Uterus (tissue), 4 donors: ENCODE measurements at places on chromosomes 6 and 20. TPM values are rescaled to one million over a fixed set of nuclear protein-coding genes. Genes with fewer than 3 reads are reported as not detected.

GRCh38 chr6:8400663-8401062 lies 34.7 kb downstream of the SLC35B3 start:
- H3K27me3 ChIP-seq = no peaks in the 10 kb centered on the region

- no peaks in the 10 kb centered on the region for H3K27me3 ChIP-seq
- H3K4me3 ChIP-seq = no peak overlapping the region
- no peaks in the 10 kb centered on the region for H3K4me1 ChIP-seq
- H3K27ac ChIP-seq = peak overlapping the region; percentile 52
Measured at GRCh38 chr6:157741321-157741947, 81.6 kb upstream of the SNX9 start.

DNA sequence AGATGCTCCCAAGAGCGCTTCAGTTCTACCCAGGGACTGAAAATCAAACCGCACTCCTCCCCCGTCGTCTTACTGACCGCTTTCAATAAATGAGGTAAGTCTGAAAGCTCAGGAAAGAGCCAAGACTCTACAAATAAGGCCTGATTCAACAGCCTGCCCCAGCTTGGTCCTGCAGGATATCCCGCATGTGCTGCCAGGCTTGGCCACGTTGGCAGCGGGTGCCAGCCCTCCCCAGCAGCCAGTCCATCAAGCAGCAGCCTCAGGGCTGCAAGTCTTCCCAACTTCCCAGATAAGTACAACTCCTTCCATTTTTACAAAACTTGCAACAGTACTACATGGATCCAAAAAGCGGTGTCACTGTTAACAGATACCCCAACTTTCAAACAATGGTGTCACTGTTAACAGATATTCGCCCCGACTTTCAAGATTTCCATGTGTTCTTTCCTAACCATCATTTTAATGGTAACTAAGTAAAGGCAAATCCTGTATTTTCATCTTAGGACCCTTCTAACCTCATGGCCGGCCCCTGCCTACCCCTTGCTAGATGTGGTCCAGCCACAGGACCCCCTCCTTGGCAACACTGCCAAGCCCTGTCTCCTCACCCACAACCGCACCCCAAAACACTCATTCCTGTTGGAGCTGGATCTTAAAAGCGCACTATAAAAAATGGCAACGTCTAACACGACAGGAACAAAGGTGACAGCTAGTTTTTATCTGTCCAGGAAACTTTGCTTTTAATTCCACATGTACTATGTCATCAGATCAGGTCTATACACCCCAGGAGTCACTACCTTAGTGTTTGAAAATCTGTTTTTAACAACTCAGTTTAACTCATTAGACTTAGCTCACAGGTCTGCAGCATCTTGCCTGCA lies 28.0 kb downstream of the DIDO1 start:
- DNase-seq = no peak
- H3K4me3 ChIP-seq = no peak overlapping the region
- no peaks in the 10 kb centered on the region for H3K27me3 ChIP-seq
- H3K27ac ChIP-seq = no peak overlapping the region

The LIME1 gene
- 10.5 TPM for total RNA-seq

The VSTM2L gene
- total RNA-seq = 5.7 TPM

DNA sequence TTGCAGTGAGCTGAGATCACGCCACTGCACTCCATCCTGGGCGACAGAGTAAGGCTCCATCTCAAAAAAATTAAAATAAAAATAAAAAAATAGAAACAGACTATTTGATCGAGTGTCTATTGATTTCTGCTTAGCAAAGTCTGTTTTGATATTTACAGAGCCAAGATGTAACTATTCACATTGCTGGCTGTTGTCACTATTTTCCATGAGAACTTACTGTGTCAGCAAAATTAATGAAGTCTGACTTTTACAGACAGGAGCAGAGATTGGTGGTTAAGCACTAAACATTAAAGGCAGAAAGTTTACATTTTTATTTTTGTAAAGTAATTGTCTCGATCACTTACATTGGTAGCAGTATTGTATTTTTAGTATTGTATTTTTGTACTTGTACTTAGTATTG lies 85.0 kb upstream of the CCDC28A start:
- no peaks in the 10 kb centered on the region for H3K4me1 ChIP-seq
- H3K27me3 ChIP-seq = no peaks in the 10 kb centered on the region
- H3K27ac ChIP-seq = no peak overlapping the region
- H3K36me3 ChIP-seq = no peaks in the 10 kb centered on the region
- no peak for DNase-seq
- H3K4me3 ChIP-seq = no peak overlapping the region

GRCh38 chr6:106747139-106747538 lies 117.8 kb downstream of the QRSL1 start:
- DNase-seq = no peak
- H3K4me1 ChIP-seq = no peaks in the 10 kb centered on the region
- H3K36me3 ChIP-seq = no peaks in the 10 kb centered on the region
- no peak overlapping the region for H3K4me3 ChIP-seq

- no peaks in the 10 kb centered on the region for H3K36me3 ChIP-seq
- no peaks in the 10 kb centered on the region for H3K4me1 ChIP-seq
- no peak overlapping the region for H3K4me3 ChIP-seq
- no peak overlapping the region for H3K27ac ChIP-seq
- DNase-seq = no peak
- no peaks in the 10 kb centered on the region for H3K27me3 ChIP-seq
Measured at GRCh38 chr6:32803416-32803815, 13.4 kb downstream of the HLA-DOB start.

The APOM gene
- total RNA-seq = 2.6 TPM

The BPIFB1 gene
- not detected for total RNA-seq

The CGA gene
- total RNA-seq = not detected

DNA sequence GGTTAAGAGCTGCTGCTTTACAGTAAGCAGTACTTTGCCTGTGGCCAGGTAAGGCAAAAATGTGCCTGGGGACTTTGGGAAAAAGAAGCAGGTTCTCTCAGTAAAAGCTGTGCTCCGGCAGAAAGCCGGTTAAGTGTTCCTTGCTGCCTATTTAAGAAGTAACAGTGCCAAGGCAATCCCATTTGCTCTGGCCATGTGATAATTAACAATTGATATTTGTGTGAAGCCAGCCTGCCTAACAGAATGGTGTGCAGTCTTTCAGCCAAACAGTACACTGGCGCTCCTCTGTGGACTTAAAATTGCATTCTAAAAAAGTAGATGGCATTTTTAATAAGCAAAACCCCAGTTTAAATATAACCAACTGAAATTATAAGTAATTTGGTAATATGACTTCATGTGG lies 430.3 kb downstream of the PLCB1 start:
- no peaks in the 10 kb centered on the region for H3K36me3 ChIP-seq
- H3K4me1 ChIP-seq = no peaks in the 10 kb centered on the region
- no peak for DNase-seq
- H3K4me3 ChIP-seq = no peak overlapping the region
- H3K27me3 ChIP-seq = no peaks in the 10 kb centered on the region
- H3K27ac ChIP-seq = no peak overlapping the region

The OR2J3 gene
- not detected for total RNA-seq

GRCh38 chr6:132734694-132735236 lies 20.9 kb upstream of the VNN1 start:
- H3K27me3 ChIP-seq = no peaks in the 10 kb centered on the region
- no peak overlapping the region for H3K4me3 ChIP-seq
- H3K27ac ChIP-seq = no peak overlapping the region
- H3K36me3 ChIP-seq = no peaks in the 10 kb centered on the region
- DNase-seq = no peak

DNA sequence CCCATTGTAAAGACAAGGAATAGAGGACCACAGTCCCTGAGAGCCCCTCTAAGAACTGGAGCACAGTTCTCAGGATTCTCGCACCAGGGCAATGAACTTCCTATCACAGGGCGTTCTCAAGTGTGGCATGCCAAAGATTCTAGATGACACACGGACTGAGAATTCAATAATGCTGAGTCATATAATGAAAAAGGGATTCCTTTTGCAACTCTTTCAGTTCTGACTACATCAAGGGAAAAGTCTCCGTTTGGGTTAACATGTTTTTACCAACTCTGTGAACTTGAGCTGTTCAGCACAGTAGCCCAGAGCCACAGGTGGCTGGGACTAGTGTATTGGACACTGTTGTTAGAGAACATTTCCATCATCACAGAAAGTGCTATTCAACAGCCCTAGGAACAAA lies 3.4 kb downstream of the MED20 start:
- no peak overlapping the region for H3K4me3 ChIP-seq
- peaks cover 2% of the 10 kb centered on the region for H3K4me1 ChIP-seq
- no peaks in the 10 kb centered on the region for H3K27me3 ChIP-seq
- H3K27ac ChIP-seq = no peak overlapping the region
- DNase-seq = no peak

DNA sequence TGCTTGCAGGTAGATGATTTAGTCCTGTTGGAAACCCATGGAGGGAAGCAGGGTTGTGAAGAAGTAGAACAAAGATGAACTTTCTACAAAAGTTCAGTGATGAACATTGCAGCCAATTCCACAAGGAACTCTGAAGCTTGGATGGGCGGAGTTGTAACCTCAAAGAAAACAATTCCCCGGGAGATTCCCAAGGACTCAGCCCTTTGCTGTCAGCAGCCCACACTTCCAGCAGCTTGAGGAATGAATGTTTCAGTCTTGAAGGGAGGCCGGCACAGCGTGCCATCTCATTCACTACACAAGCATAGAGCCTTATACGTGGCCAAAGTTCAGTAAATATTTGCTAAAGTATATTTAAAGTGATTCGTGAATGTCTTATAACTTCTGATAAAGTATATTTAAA lies 269.4 kb downstream of the NKAIN2 start:
- H3K27ac ChIP-seq = no peak overlapping the region
- no peaks in the 10 kb centered on the region for H3K4me1 ChIP-seq
- no peak overlapping the region for H3K4me3 ChIP-seq
- no peaks in the 10 kb centered on the region for H3K36me3 ChIP-seq

DNA sequence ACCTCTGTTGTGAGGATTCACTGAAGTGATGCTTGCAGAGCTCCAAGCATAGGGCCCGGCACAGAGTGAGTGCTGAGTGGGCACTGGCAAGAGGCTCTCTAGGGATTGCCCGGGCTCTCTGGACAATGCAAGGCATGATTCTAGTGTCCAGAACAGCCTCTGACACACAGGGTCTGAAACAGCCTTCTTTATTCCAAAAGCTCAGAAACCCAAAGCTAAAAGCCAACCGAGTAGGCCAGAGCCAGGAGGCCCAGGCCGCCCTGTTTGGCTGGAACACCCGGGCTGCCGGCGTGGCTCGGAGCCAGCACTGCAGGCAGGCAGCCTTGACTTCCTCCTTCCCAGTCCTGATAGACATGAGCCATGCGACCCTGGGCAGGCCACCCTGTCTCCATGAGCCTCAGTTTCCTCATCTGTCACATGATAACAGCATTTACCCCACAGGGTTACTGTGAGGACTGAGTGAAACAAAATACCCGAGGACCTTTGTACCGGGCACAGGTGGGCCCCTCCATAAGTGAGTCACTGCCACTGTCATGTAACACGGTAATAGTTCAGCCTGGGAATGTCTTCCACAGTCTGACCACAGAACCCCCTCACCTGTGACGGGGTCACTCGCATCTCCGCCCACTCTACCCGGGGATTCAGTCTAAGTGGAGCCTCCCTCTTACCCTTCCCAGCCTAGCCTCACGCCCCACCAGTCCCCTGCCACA lies 51.5 kb downstream of the PTPRT start:
- no peak overlapping the region for H3K27ac ChIP-seq
- H3K4me1 ChIP-seq = no peaks in the 10 kb centered on the region
- no peaks in the 10 kb centered on the region for H3K36me3 ChIP-seq
- H3K4me3 ChIP-seq = no peak overlapping the region

- no peak overlapping the region for H3K27ac ChIP-seq
- no peaks in the 10 kb centered on the region for H3K36me3 ChIP-seq
- H3K27me3 ChIP-seq = no peaks in the 10 kb centered on the region
- no peaks in the 10 kb centered on the region for H3K4me1 ChIP-seq
- no peak for DNase-seq
- no peak overlapping the region for H3K4me3 ChIP-seq
Measured at GRCh38 chr6:110622912-110623578, 146.6 kb upstream of the SLC22A16 start.

The POPDC3 gene
- total RNA-seq = not detected

The RIPOR2 gene
- 101 TPM for total RNA-seq

- DNase-seq = no peak
- H3K36me3 ChIP-seq = no peaks in the 10 kb centered on the region
- no peak overlapping the region for H3K4me3 ChIP-seq
Measured at GRCh38 chr20:20680991-20681508, 31.4 kb downstream of the RALGAPA2 start.

The CCR6 gene
- not detected for total RNA-seq
